ENCODE measurements at places on chromosomes 12 and 14. TPM values are rescaled to one million over a fixed set of nuclear protein-coding genes. Genes with fewer than 3 reads are reported as not detected.

Gene SUPT16H
- total RNA-seq = 62.7 TPM

- no peaks in the 10 kb centered on the region for H3K36me3 ChIP-seq
- H3K4me1 ChIP-seq = no peaks in the 10 kb centered on the region
- no peak overlapping the region for H3K4me3 ChIP-seq
- H3K27ac ChIP-seq = no peak overlapping the region
- DNase-seq = no peak
- no peaks in the 10 kb centered on the region for H3K27me3 ChIP-seq
These were observed 386.3 kb upstream of the GARIN6 start for GRCh38 chr12:99261256-99261655.

- no peak overlapping the region for H3K27ac ChIP-seq
- no peaks in the 10 kb centered on the region for H3K36me3 ChIP-seq
- no peaks in the 10 kb centered on the region for H3K27me3 ChIP-seq
- no peak for DNase-seq
These were observed 476.9 kb downstream of the LRIG3 start for GRCh38 chr12:58443273-58443980.

DNA sequence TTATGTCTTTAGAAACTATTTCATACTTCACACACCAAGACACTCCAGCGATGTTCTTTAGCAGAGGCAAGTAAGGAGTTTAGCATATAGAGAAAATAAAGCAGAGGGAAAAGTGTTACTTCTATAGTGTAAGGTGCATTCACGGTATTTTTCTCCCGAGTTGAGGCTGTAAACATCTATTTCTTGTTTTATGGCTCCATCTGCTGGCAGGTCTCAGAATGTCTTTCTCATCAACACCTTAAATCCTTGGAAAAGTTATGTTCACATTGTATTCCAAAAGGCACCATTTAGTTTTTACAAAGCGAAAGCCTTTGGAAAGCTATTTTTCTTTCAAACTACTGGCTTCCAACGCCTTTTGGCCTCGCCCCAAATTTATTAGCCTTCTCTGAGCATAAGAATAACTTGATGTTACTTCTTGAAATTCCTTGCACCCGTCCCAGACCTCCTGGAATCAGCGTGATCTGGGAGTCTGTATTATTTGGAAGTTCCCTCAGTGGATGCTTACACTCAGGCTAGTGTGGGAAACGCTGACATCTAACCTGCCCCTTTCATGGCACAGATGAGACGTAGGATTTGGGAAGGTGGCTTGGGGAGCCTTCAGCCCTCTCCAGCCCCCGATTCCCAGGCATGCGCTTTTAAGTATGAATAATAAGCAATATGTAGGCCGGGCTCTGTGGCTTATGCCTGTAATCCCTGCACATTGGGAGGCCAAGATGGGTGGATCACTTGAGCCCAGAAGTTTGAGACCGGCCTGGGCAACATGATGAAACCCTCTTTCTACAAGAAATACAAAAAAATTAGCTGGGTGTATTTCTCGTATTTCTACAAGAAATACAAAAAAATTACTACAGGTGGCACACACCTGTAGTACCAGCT is 1.9 kb upstream of the PIWIL1 start:
- DNase-seq = no peak
- H3K27me3 ChIP-seq = peaks cover 44% of the 10 kb centered on the region
- no peaks in the 10 kb centered on the region for H3K4me1 ChIP-seq
- no peak overlapping the region for H3K27ac ChIP-seq

GRCh38 chr14:67738740-67739504 is 37.2 kb downstream of the RDH12 start:
- H3K27me3 ChIP-seq = no peaks in the 10 kb centered on the region
- H3K4me3 ChIP-seq = no peak overlapping the region
- no peaks in the 10 kb centered on the region for H3K4me1 ChIP-seq
- H3K36me3 ChIP-seq = no peaks in the 10 kb centered on the region
- DNase-seq = no peak
- no peak overlapping the region for H3K27ac ChIP-seq

Gene ACOT2
- 7.3 TPM for total RNA-seq

DNA sequence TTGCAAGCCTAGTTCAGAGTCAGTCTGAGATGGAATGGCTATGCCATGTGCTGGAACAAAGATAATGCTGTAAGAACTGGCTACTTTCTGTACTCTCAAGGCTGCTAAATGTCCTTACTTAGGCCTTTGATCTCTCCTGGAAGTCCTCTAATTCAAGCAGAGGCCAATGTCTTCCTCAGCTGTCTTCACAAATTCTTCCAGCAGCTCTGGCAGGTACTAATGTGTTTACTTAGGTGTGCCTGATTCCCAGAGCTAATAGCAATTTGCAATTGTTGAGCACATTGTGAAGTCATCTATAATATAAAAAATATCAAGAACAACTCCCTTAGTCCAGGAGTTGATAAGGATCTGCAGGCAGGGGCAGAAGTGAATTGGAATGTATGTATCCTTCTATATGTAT is 3.8 kb upstream of the MYF5 start:
- DNase-seq = no peak
- no peak overlapping the region for H3K4me3 ChIP-seq
- no peaks in the 10 kb centered on the region for H3K36me3 ChIP-seq
- peaks cover 92% of the 10 kb centered on the region for H3K27me3 ChIP-seq
- no peaks in the 10 kb centered on the region for H3K4me1 ChIP-seq

- H3K4me1 ChIP-seq = peaks cover 33% of the 10 kb centered on the region
- no peak overlapping the region for H3K27ac ChIP-seq
- peaks cover 85% of the 10 kb centered on the region for H3K27me3 ChIP-seq
- no peak overlapping the region for H3K4me3 ChIP-seq
These were observed 11.6 kb downstream of the OTX2 start for GRCh38 chr14:56798447-56799342.

Gene DCAF11
- total RNA-seq = 106 TPM

DNA sequence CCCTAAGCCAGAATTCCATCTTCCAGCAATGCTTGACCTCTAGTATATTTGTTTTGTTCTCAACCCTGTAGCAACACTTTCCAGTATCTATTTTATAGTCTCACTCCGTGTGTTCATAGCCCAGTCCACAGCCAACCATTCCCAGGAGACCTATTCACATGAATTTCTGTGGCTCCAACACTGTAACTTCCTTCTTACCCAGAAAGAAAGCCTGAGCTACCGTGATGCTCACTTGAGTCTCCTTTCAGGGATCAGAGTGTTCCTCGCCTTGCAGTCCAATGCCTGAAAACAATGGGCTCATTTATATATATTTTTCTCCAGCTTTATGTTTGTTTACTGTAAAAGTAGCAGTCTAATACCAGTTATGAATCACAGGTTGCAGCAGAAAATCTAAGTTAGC is 645.0 kb upstream of the NOVA1 start:
- H3K36me3 ChIP-seq = no peaks in the 10 kb centered on the region
- H3K27me3 ChIP-seq = no peaks in the 10 kb centered on the region

DNA sequence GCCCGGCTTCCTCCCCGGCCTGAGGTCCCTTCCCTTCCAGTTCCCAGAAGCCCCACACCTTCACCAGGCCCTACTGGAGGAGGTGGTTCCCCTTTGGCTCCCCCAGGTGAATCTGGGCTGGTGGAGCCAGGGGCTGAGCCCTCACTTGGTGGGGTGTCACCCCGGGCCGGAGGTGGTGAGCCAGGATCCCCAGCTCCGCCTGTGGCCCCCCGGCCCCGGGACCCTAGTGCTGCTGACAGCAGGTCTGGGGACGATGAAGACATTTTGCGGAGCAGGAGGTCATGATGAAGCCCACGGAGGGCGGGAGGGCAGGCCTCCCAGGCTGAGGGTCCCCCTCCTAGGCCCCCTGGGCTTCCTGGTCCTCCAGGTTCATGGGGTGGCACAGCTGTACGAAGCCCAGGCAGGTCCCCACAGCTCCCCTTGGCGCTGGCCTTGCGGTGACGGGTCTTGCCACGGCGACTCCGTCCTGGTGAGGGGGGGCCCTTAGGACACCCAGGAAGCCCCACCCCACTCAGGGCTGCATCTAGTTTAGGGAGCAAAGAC is 16.6 kb downstream of the MAP3K12 start:
- H3K36me3 ChIP-seq = peaks cover 93% of the 10 kb centered on the region
- H3K4me1 ChIP-seq = peaks cover 27% of the 10 kb centered on the region
- no peaks in the 10 kb centered on the region for H3K27me3 ChIP-seq
- H3K27ac ChIP-seq = no peak overlapping the region
- no peak overlapping the region for H3K4me3 ChIP-seq

Gene GUCY2C
- not detected for total RNA-seq

Gene KRT82
- total RNA-seq = not detected

- H3K27ac ChIP-seq = no peak overlapping the region
- H3K36me3 ChIP-seq = no peaks in the 10 kb centered on the region
- no peak overlapping the region for H3K4me3 ChIP-seq
These were observed 79.8 kb downstream of the PLEKHG3 start for GRCh38 chr14:64784006-64784405.

Gene KIF5A
- 0.09 TPM for total RNA-seq

Gene MUCL1
- not detected for total RNA-seq

DNA sequence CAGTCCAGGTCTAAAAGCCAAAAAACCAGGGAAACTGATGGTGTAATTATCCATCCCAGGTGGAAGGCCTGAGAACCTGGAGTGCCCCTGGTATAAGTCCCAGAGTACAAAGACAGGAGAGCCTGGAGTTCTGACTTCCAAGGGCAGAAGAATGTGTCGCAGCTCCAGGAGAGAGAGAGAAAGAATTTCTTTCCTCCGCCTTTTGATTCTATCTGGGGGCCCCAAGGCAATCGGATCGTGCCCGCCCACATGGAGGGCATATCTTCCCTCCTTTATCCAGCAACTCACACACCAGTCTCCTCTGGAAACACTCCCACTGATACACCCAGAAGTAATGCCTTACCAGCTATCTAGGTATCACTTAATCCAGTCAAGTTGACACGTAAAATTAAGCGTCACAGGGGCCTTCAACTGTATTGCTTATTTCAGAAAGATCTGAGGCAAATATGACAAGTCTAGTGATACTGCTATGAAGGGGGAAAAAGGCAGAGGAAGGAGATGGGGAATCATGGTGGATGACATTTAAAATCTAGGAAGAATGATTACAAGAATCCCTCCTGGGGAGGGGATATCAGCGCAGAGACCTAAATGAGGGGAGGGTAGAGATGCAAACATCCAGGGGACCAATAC is 30.5 kb upstream of the LRP6 start:
- no peaks in the 10 kb centered on the region for H3K4me1 ChIP-seq
- DNase-seq = no peak
- H3K27me3 ChIP-seq = no peaks in the 10 kb centered on the region
- no peak overlapping the region for H3K4me3 ChIP-seq

DNA sequence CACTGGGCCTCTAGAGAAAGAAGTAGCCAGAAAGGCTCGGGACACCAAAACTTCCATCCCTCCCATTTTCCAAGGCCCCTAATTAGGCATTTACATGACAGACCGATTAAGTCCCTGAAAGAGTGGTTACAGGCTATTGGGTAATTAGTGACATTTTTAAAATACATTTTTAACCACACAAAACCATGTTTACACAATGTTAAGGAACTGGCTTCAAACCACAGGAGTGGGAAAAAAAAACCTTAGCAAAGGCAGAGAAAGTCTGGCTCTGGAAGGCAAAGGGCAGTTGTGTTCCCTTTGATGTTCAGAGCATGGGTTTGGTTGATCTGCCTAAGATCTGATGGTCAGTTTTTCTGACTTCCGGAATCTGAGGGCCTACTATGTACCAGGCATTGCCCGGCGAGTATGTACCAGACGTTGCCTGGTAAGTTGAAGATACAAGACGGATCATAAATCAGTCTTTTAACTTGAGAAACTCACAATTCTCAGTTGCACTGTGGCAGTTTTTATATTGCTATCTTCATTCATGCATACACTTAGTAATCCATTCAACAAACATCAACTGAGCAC is 576.5 kb downstream of the MED13L start:
- no peak overlapping the region for H3K27ac ChIP-seq
- no peak overlapping the region for H3K4me3 ChIP-seq
- DNase-seq = no peak
- no peaks in the 10 kb centered on the region for H3K36me3 ChIP-seq

Gene PARP2
- total RNA-seq = 13.4 TPM

Gene CCDC198
- total RNA-seq = not detected

Gene TSPAN19
- total RNA-seq = not detected

GRCh38 chr12:51517800-51518199 is 73.2 kb upstream of the SCN8A start:
- no peaks in the 10 kb centered on the region for H3K36me3 ChIP-seq
- no peaks in the 10 kb centered on the region for H3K27me3 ChIP-seq
- DNase-seq = no peak
- no peak overlapping the region for H3K27ac ChIP-seq
- no peak overlapping the region for H3K4me3 ChIP-seq

Gene AQP6
- not detected for total RNA-seq

DNA sequence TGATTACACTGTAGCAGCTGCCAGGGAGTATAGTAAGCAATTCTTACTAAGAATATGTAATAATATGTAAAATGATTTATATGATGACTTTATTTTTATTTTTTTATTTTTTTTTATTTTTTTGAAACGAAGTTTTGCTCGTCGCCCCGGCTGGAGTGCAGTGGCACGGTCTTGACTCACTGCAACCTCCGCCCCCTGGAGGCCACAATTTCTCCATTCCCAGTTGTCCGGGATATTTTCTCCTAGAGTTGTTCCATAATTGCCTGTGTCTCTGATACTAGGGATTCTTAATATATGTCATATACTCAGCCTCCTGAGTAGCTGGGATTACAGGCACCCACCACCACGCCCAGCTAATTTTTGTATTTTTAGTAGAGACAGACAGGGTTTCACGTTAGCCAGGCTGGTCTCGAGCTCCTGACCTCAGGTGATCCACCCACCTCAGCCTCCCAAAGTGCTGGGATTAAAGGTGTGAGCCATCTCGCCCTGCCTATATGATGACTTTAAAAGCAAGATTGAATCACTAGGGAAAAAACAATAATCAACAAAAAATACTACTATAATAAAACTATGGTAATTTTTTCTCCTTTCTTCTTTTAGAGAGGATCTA is 12.2 kb upstream of the ITPR2 start:
- no peak for DNase-seq
- no peaks in the 10 kb centered on the region for H3K27me3 ChIP-seq
- H3K36me3 ChIP-seq = no peaks in the 10 kb centered on the region
- H3K27ac ChIP-seq = no peak overlapping the region
- H3K4me3 ChIP-seq = no peak overlapping the region

- H3K27ac ChIP-seq = no peak overlapping the region
- peak; percentile 74 for DNase-seq
- H3K27me3 ChIP-seq = no peaks in the 10 kb centered on the region
- no peak overlapping the region for H3K4me3 ChIP-seq
These were observed 115.2 kb upstream of the PELI2 start for GRCh38 chr14:56002876-56003625.

- H3K36me3 ChIP-seq = no peaks in the 10 kb centered on the region
- DNase-seq = no peak
- H3K27me3 ChIP-seq = no peaks in the 10 kb centered on the region
- peaks cover 4% of the 10 kb centered on the region for H3K4me1 ChIP-seq
These were observed 243.1 kb downstream of the BCAT1 start for GRCh38 chr12:24705741-24706358.

GRCh38 chr14:53875324-53875897 is 81.2 kb downstream of the BMP4 start:
- no peaks in the 10 kb centered on the region for H3K36me3 ChIP-seq
- no peak for DNase-seq
- H3K4me1 ChIP-seq = no peaks in the 10 kb centered on the region
